ENCODE measurements at places on chromosomes 5 and 9.

- DNase-seq: no peak
Measured at GRCh38 chr5:107820429-107820828, 149.7 kb upstream of the EFNA5 start.

DNA sequence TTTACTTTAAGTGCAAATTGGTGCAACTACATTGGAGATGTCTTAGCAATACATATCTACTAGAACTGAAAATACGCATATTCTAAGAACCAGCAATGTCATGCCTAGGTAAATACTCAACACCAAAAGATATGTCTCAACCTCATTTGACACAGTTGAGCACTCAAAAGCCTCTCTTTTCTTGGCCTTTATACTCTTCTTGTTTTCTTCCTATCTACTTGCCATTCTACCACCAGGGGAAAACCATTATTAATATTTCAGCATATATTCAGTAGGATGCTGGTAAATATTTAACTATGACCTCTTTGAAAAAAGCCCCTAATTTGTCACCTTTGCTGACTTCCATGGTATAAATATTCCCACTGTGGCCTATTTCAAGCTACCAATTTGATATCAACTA is 443.8 kb downstream of the LRRC70 start:
- DNase-seq: no peak

GRCh38 chr9:79481846-79482477 is 89.8 kb upstream of the TLE4 start:
- DNase-seq: no peak

GRCh38 chr9:89606624-89607311 is 2.0 kb downstream of the GADD45G start:
- DNase-seq: peak; percentile 72

GRCh38 chr9:82716821-82717220 is 346.1 kb downstream of the RASEF start:
- DNase-seq: no peak

GRCh38 chr9:83965350-83966208 is 14.4 kb downstream of the HNRNPK start:
- no peak for DNase-seq

- DNase-seq: no peak
Measured at GRCh38 chr9:115135821-115136778, 18.1 kb upstream of the TNC start.

- no peak for DNase-seq
Measured at GRCh38 chr5:133198511-133198910, 146.7 kb downstream of the HSPA4 start.

DNA sequence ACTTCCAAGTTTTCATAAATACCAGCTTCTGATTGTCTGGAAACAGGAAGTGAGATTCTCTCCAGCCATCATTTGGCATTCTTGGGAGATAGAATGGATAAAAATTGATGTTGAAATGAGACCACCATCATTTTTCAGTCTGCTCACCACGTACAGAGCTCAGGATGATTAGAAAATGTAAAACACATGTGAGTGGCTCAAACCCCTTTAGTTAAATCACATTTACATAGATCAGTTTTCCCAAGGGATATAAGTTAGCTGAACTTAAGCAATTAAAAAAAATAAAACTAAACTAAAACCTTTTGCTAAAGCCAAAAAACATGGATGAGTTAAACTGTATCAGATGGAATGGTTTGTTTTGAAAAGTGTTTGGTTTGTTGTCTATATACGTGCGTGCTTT is 37.1 kb upstream of the GDNF start:
- DNase-seq: no peak

DNA sequence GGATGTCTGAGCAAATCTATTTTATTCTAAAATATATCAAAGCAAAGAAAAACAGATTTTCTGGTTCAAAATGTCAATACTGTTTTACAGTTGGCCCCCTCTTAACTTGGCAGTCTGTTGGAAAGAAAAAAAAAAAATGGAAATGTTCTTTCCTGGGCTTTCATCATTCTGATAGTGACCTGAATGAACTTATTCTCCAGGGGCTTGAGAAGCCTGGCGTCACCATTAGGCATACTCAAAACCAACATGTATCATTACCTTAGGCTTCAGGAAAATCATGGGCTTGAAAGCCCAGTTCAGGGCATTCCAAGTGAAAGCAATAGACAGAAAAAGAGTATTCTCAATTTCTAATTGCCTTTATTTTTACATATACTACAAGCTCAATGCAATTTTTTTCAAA is 283.7 kb upstream of the PUM3 start:
- DNase-seq: no peak

DNA sequence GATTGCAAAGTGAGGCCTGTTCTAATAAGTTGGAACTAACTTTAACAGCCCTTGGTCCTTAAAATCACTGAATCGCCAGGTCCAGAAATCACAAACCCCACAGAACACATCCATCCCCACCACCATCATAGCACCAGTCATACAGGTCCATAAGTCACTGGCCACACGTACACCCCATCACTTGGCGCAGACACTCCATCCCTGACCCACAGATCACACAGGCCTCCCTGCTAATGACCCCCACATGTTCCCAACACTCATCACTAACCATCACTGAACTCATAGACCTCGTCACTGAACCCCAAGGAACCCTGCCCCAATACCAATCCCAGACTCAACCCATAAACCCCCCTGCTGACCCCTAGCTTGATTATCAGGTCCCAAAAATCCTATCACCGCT is 41.2 kb upstream of the ZNF300 start:
- no peak for DNase-seq

- no peak for DNase-seq
Measured at GRCh38 chr5:15717001-15717400, 217.0 kb downstream of the FBXL7 start.

DNA sequence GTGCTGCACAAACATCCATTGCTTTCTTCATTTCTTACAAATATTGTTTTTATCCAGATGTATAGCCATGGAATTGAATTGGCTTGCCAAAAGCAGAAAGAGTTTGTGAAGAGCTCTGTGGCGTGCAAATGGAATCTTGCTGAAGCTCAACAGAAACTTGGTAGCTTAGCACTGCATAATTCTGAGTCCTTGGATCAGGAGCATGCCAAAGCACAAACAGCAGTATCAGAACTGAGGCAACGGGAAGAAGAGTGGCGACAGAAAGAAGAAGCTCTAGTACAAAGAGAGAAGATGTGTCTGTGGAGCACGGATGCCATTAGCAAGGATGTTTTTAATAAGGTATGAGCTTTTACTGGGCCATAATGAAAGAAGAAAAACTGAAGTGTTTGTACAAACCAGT is 5.5 kb downstream of the CDC37L1 start:
- DNase-seq: no peak

GRCh38 chr5:83488271-83488670 is 16.7 kb downstream of the VCAN start:
- no peak for DNase-seq

- no peak for DNase-seq
Measured at GRCh38 chr9:124799274-124800006, 22.5 kb downstream of the OLFML2A start.

- no peak for DNase-seq
Measured at GRCh38 chr5:111401906-111402305, 110.4 kb downstream of the STARD4 start.

GRCh38 chr9:137299938-137300337 is 2.1 kb downstream of the NRARP start:
- peak; percentile 48 for DNase-seq

DNA sequence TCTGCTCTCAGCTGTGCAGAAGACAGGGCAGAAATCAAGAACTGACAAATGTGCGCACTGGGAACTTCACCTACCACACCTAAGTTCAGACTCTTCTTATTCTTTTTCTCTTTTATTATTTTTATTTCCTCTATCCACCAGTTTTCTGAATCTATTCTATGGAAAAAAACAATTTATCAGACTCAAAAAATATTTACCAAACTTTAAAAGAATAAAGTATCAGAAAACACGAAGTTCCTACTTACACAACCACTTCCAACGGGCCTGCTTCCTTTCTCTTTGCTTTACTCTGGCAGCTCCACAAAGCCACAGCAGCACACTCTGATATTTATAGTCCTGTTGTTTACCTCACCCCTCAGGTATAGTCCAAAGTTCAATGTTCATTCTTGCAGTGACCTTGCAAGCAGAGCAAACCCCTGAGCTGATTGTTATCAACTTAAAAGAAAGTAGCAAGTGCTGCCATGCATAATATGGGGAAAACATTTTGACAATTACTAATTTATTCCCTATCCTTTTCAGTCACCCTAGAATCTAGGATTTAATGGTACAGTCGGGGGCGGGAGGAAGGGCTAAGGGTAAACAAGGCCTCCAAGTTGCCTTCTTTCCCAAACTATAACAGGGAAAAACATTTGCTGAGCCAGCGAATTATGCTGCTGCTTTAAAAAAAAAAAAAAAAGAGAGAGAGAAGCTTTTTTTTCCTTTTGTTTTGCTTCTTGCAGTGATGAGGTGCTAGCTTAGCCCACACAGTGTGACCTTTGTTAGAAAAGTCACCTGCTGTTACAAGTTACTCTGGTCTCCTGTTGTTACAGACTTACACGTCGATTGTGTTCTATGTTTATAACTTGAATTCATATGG is at the start of gene SELENOP:
Gene SELENOP, minus strand, starts transcription at position 302 of the 856 bp plus-strand sequence. CDS start 3,539 bp downstream, outside the sequence.
- peak; percentile 64 for DNase-seq

GRCh38 chr9:86246752-86247161 is 12.7 kb downstream of the C9orf153 start:
- DNase-seq: no peak

GRCh38 chr5:43839218-43839617 is 236.2 kb downstream of the NNT start:
- no peak for DNase-seq

Data from Right ventricle myocardium inferior (tissue), 1 donor.